ENCODE measurements at places on chromosomes 3 and 15.

DNA sequence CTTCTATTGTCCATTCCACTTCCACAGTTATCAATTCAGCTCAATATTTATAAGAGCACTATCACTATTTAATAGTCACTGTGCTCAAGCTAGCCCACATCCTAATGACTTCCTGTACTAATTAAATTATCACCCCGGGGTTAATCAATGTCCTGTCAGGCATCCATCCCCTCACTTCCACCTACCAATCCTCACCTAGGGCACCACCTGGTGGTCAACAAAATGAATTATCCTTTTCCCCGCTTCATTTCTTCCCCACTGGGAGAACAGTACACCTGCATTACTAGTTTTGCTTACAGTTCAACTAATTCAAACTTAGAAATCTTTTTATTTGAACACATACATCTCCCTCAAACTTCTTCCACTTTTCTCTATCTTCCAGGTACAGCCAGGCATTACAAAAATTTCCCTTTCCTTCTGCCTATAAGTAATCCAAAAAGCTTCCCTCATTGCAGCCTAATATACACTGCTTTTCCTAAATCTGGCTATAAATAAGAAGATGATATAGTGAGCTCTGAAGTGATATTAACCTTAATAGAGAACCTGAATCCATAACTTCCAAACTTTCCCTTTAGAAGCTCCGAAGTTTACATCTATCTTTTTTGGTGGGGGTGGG lies 68.5 kb downstream of the TMCC1 start:
- DNase-seq, result peak; percentile 19

DNA sequence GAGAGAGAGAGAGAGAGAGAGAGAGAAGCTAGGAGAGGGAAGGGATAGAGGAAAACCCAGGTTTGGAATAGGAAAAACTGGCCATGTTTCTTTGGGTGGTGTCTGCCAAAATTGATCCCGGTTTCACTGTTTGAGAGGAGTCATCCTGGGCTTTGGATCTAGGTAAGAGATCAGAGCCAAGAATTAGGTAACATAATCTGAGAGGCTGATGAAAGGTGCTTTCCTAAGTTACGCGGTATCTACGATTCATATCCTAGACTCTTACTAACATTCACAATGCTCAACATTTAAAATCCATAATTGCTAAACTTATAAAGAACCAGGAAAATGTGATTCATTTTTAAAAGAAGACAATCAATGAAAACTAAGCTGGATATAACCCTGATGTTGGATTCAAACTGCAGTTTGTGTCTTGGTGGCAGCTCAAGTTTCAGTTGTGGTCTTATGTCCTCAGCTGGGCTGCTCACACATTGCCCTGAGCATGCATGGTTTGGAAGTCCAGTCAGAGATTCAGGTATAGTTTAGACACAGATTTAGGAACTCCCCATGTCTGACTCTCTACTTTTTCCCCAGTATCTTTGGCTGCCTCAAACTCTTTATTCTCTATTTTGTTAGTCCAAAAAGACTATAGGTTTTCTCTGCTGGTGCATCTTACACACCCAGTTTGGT lies 42.5 kb upstream of the FMN1 start:
- no peak for DNase-seq

GRCh38 chr3:12629560-12629959 lies 34.4 kb downstream of the RAF1 start:
- no peak for DNase-seq

DNA sequence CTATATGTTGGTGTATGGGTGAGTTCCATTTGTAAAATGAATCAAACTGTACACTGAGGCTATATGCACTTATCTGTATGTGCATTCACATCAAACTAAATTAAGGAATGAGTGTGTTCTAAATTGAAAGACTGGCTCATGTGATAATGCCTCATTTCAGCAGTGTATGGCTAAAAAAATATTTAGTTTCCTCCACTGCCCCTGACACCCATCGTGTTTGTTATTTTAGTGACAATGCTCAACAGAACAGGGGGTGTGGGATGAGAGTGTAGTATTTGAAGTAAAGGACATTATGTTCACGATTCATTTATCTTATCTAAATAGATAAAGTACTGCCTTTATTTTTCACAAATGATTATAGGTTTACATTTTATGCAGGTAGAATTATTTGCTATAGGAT lies 301.1 kb upstream of the ARPP21 start:
- DNase-seq, result no peak

GRCh38 chr15:61201322-61201721 lies 27.8 kb downstream of the RORA start:
- no peak for DNase-seq

Measured in NCI-H748 treated with DMSO at 0.1 percent for 48 hours (cell line).